Lung microvascular endothelial cell (primary cell): ENCODE measurements at places on chromosomes 2 and 18. TPM values are rescaled to one million over a fixed set of nuclear protein-coding genes. Genes with fewer than 3 reads are reported as not detected.

DNAH6 gene
- under 0.01 TPM in 1 of 2 replicates, not detected in the other for total RNA-seq

TUBB6 gene
- 832 and 861 TPM in 2 replicates for total RNA-seq

DNA sequence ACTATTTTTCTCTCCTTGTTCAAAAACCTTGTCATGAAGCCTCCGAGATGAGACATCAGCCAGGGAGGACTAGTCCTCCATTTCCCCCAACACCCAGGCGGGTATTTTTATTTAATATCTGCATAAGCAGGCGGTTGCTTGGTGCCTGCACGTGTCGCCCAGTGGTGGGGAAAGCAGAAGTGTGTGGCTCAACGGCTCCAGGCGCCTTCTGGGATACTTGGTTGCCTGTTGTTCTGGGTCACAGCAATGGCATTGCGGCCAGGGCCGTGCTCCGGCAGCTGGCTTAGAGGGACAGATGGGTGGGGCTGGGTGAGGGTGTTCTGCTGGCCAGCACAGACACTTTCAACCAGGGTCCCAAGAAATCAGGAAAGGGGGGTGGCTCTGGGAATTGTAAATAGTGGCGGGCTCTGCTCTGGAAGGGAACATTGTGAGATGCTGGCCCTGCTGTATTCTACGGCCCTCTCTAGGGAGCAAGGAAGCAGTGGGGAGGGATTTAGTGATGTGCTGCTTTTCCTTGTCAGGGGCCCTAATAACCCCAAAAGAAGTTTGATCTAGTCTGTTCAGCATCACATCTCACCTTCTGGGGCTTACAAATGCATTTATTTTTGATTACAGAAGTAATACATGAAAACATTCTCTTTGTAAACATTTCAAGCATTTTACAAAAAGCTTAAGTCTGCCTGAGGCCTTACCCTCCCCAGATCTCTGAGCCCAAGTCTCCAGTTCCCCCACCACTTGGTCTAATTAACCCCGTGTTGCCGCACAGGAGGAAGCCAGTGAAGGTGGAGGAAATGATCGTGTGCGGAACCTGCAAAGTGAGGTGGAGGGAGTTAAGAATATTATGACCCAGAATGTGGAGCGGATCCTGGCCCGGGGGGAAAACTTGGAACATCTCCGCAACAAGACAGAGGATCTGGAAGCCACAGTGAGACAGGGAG is 1.1 kb downstream of the VAMP8 start:
- DNase-seq, result no peak

DNA sequence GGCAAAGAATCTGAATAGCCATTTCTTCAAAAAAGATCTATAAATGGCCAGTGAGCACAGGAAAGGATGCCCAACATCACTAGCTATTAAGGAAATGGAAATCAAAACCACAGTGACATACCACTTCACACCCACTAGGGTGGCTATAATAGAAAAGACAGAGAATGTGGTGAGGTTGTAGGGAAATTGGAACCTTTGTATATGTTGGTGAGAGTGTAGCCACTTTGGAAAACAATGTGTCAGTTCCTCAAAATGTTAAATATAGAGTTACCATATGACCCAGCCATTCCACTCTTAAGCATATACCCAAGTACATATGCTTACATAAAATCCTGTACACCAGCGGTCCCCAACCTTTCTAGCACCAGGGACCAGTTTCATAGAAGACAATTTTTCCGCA is 152.8 kb downstream of the SMAD2 start:
- DNase-seq, result no peak

DNA sequence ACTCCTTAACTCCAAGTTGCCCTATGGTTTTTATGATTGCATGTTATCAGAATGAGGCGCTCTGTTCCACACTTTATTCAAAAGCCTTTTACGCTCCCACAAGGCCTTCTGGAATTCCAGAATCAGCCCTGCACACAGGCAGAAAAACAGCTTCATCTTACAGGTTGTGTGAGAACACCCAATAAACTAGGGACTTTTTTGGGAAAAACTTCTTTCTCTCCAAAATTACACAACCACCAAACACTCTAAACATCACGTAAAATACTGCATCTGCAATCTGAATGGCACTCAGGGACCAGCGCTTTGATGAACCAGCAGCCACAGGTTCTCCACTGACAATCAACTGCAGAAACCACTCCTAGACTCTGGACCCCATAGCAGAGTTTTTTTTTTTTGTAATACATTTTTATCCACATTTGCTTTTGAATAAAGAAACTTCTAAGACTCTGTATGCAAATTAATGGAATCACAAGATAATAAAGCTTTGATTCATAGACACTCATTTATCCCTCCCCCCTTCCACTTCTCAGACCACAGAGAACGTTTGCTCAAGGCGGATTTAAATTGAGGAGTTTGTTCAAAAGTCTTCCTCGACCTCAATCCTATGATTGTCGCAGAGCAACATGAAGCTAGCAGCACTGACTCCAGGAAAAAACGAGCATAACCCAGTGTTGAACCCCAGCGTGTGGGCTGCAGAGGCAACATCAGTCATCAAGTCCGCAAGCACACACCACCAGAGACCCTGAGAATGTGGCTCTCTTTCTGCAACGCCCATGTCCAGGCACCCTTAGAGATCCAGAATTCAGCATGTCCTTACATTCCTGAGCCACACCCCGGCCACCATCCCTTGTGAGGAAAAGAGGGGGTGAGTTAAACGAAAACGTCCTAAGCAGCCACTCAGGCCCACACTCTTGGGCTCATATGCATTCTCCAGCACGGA is 116.5 kb downstream of the MBP start:
- no peak for DNase-seq

GRCh38 chr2:33681364-33681757 is 82.3 kb upstream of the FAM98A start:
- peak; percentile 27 for DNase-seq

DNA sequence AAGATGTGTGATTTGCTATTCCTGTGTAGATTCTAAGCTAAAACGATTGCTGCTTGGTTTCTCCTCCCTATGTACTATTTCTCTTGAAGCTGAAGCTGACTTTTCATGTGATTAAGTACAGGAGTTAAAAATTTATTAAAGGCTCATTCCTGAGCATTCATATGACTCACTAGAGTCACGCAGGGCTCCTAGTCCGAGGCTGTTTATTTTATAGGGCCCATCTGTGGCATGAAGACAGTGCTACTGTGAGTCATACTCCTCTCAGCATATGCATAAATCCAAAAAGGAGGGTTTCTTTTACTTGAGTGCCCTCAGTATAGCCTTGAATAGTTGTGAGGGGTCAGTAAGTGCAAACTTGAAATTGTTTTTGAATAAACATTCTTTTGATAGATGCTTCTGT is 378.8 kb downstream of the PTPRM start:
- DNase-seq, result peak; percentile 94

DNA sequence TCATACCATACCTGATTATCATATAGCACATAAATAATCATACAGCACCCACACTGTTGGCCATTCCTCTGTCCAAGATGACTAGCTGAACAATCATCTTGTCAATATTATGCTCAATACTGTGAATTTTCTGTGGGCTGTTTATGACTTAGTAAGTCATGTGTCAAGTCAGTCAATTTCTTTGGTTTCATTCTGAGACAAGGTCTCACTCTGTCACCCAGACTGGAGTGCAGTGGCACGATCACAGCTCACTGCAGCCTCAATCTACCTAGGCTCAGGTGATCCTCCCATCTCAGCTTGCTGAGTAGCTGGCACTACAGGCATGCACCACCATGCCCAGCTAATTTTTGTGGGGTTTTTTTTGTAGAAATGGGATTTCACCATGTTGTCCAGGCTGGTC is 5.7 kb downstream of the MCM6 start:
- no peak for DNase-seq

MOCOS gene
- under 0.01 and 0.22 TPM in 2 replicates for total RNA-seq

GRCh38 chr2:226799976-226800940 is 638 bp upstream of the IRS1 start:
- DNase-seq, result no peak

DNA sequence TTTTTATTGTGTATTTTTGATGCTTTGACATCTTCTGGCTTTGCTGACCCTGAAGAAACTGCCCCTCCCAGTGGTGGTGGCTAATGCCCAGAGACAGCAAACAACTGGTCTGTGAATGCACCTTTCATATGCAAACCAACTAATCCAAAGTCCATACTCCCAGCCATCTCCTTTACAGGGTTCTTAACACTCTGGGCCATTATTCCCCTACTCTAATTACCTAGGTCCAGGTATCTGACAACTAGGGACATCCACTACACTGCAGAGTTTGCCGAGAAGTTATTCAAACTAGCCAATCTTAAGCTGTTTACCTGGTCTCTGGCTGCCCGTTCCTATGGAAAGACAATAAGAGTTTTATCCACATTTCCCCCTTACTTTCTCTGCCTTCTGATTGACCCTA is 73.6 kb downstream of the FSHR start:
- DNase-seq, result no peak
